ENCODE measurements at places on chromosomes 7 and 10.

GRCh38 chr7:73885433-73885974 is 24.5 kb downstream of the TMEM270 start:
- no peak for DNase-seq

DNA sequence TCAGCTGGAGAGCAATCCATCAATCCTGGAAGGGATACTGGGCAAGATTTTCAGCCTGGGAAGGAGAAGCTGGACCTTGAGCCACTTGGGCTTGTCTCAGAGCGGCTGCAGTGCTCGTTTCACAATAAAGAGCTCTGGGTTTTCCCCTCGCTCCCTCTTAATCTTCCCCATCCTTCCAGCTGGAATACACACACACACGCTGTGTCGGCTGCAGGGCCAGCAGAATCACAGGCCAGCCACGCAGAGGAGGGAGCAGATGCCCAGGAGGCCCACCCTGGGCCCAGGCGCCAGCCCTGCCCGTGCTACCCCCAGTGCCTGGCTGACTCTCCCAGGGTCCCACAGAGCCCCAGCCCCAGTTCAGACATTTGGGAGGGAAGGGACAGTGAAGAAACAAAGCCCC is 255.1 kb downstream of the TNS3 start:
- DNase-seq = no peak

DNA sequence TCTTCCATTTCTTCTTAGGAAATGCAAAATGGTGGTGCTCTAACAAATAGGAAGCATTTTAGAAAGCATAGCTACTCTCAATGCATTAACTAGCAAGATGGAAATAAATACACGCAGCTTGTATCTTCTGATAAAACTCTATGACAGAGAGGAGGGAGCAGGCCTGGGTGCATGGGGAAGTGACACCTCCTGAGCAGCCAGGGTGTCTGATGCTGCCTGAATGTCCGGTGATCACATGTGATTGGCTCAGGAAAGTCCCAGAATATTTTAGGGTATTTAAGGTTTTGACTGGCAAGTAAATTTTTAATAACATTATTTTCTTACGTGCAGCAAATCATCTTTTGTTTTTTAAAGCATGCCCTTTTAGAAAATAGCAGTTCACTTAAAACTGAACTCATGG is 261.0 kb upstream of the KLF6 start:
- DNase-seq = peak; percentile 43

GRCh38 chr10:109963439-109963838 is 40.1 kb upstream of the XPNPEP1 start:
- no peak for DNase-seq

DNA sequence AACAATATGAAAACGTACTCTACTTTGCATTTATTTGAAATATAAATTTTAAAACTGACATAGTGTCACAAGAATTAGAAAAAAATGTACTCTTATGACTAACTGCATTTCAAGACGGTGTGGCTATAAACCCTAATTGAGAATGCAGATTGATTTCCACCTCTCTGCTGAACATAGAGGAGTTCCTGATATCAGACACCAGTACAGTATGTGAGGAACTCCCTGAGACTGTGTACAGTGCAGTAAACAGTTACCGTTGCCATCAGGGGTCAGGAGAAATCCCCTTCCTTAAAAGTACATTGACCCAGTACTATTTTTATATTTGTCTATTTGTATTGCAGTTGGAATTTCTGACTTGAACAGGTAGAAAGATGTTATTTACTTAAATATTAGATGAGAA is 61.8 kb upstream of the DKK1 start:
- no peak for DNase-seq

DNA sequence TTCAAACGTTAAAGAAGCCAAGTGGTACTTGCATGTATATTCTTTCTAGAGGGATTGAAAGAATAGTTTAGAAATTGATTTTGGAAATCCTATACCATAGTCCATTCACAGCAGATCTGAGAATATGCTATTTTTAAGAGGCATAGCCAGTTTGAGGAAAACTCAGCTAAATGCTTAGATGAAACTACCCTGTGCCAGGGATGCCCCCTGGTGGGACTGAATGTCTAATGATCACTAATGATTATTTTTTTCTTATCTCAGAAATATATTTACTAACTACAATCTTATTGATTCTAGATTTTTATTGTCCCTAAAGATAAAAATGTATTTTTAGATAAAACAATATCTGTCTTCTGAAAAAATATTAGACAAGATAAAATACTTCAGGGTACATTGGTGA is 844.9 kb upstream of the PHF14 start:
- peak; percentile 8 for DNase-seq

GRCh38 chr10:103241262-103242011 is 4.2 kb upstream of the RPEL1 start:
- no peak for DNase-seq

DNA sequence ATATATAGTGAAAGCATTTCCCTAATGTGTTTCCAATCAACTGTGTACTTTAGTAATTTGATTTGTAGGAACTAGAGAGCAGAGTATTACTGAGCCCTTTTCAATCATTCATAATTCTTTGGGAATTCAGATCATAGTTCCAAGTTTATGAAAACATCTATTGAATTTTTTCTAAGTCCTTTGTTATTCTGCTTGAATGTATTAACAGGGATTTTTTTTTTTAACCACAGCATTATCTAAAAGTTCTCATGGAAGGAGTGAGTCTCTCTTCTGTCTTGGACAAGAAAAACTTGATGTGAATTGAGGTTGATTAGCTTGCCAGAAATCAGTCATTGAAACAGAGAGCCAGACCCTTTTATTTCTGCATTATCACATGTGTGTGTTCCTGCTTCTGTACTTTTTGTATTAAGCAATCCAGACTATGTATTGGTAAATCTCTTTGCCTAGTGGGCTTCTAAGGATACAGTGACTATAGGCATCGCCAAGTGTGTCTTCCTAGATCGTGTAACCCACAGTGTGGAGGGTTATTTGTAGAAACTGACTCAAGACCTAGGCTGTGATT is 59.9 kb downstream of the BMPER start:
- no peak for DNase-seq

GRCh38 chr10:7481368-7481765 is 70.5 kb upstream of the SFMBT2 start:
- DNase-seq = no peak

DNA sequence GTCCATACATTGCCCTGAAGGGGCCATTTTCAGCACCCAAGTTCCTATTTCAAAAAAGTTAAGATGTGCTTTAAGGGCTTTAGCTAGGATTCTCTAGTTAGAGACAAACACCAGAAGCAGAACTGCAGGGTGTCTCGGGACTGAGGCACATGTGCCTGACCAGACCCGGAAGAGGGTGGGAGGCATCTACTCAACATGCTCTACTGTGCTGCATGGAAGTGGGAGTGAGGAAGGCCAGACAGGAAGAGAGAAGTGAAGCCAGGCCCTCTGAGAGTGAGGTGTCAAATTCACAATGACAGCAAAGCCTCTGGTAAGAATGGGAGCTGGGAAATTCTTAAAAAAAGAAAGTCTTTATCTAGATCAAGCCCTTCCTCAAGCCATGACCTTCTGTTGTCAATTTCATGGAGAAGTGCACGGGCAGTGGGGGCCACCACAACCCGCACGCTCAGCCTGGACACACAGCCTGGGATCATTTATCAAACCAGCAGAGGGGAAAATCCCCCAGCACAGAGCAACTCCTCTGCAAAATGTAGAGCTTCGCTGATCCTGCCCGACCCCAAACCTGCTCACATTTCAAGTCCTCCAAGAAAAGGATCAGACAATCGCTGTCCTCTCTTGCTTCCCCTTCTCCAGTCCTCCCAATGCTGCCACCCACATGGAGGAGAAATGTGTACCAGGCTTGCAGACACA is 38.7 kb downstream of the PLXNA4 start:
- no peak for DNase-seq

- no peak for DNase-seq
These were observed 78.0 kb downstream of the WDR11 start for GRCh38 chr10:120929166-120929565.

GRCh38 chr10:43249962-43250614 is 16.8 kb downstream of the RASGEF1A start:
- no peak for DNase-seq

DNA sequence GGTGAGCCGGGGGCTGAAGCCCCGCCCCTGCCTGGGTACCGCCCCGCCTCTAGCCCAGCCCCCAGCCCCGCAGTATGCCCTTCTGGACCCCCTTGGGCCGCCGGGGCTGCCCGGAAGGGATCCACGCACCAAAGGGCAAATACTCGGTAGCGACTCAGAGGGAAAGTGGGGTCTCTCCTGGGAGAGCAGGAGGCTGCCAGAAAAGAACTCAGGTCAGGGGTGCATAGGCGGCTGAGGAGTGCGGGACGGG is 796 bp downstream of the FBXL15 start:
- no peak for DNase-seq

GRCh38 chr7:114659409-114660125 is 245.0 kb downstream of the FOXP2 start:
- DNase-seq = no peak
